T-helper 17 cell (primary cell): ENCODE measurements at places on chromosomes 7 and 10.

DNA sequence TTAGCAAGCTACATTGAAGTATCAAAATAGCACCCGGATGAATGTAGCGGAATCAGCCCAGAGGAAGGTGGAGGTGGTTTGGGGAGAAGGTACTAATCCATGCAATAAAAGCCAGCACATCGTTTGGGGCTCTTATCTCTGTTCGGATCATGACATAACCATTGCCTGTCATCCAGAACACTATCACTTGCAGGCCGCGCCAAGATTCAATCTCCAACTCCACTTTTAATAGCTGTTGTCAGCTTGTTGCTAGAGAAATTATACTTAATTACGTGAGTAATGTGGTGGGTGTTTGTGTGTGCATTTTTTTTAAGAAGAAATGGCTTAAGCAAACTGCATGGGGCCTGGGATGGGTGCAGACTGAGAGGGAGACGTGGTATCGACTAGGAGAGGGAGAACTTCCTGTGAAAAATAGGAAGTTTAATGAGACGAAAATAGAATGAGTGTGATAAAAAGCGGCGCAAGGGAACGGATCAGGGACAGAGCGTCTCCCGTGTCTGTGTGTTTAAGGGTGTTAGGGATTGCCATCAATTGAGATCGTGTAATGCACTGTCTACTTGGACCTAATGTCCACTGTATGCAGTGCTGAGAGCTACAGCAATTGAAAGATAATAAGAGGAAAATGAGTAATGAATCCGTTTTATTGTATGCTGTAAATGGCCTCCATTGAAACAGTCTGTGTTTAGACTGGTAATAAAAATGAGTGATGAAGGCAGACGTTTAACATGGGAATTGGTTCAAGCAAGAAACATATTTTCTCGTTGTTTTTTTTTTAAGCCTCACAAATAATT, 27.6 kb upstream of the SFMBT2 start:
- H3K4me1 ChIP-seq, result peaks cover 3% of the 10 kb centered on the region
- no peak overlapping the region for H3K4me3 ChIP-seq
- no peaks in the 10 kb centered on the region for H3K36me3 ChIP-seq
- no peak overlapping the region for H3K27ac ChIP-seq
- H3K27me3 ChIP-seq, result peaks cover 22% of the 10 kb centered on the region

GRCh38 chr10:89653410-89653869, 8.4 kb upstream of the PANK1 start:
- no peak overlapping the region for H3K4me3 ChIP-seq
- H3K27ac ChIP-seq, result no peak overlapping the region
- peaks cover 15% of the 10 kb centered on the region for H3K27me3 ChIP-seq
- H3K36me3 ChIP-seq, result no peaks in the 10 kb centered on the region
- H3K4me1 ChIP-seq, result peaks cover 3% of the 10 kb centered on the region
- DNase-seq, result no peak

DNA sequence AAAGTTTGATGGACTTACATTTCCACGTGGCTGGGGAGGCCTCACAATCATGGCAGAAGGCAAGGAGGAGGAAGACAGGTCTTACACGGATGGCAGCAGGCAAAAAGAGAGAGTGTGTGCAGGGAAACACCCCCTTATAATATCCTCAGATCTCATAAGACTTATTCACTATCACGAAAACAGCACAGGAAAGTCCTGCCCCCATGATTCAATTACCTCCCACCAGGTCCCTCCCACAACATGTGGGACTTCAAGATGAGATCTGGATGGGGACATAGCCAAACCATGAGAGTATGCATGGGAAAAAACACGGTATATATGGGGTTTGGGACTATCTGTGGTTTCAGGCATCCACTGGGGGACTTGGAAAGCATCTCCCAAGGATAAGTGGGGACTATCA, 78.0 kb downstream of the PLXNA4 start:
- no peak overlapping the region for H3K27ac ChIP-seq
- DNase-seq, result no peak
- H3K4me3 ChIP-seq, result no peak overlapping the region
- no peaks in the 10 kb centered on the region for H3K36me3 ChIP-seq
- peaks cover 8% of the 10 kb centered on the region for H3K4me1 ChIP-seq
- H3K27me3 ChIP-seq, result no peaks in the 10 kb centered on the region

DNA sequence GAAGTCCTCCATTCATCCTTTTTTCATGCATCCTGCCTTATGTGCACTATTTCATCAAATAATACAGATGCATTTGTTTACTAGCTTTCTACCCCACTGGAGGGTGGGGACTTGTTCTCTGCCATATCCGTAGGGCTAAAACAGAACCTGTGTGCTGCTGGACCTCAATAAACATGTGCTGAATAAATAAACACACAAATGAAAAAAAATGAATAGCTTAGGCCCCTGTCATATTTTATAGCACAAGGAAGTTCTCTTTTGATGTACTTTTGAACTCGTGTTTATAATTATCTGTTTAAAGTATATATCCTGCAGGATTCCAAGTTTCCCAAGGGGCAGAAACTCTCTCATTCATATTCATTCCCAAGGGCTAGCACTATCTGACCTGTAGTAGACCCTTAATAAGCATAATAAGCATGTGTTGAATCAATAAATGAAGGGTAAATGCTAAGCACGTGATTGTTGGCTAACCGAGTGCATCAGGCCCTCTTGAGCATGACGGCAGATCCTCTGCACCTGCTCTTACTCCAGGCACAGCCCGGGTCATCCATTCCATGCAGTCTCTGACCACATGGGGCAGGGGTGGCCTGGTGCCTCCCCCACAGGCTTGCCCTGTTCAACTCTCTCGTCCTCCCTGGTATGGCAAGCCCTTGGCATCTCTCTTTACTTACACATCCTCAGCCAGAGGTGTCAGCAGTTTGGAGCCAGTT, 474.1 kb upstream of the ZMIZ1 start:
- DNase-seq, result no peak
- peaks cover 20% of the 10 kb centered on the region for H3K27me3 ChIP-seq
- no peak overlapping the region for H3K4me3 ChIP-seq
- peaks cover 2% of the 10 kb centered on the region for H3K4me1 ChIP-seq
- no peak overlapping the region for H3K27ac ChIP-seq

GRCh38 chr7:72326365-72326764, 85.8 kb downstream of the CALN1 start:
- H3K4me3 ChIP-seq, result no peak overlapping the region
- DNase-seq, result no peak
- no peaks in the 10 kb centered on the region for H3K4me1 ChIP-seq
- H3K27ac ChIP-seq, result no peak overlapping the region

GRCh38 chr7:33107136-33108066, 1.8 kb downstream of the RP9 start:
- peak overlapping the region; percentile 66 for H3K27ac ChIP-seq
- peaks cover 33% of the 10 kb centered on the region for H3K4me1 ChIP-seq

DNA sequence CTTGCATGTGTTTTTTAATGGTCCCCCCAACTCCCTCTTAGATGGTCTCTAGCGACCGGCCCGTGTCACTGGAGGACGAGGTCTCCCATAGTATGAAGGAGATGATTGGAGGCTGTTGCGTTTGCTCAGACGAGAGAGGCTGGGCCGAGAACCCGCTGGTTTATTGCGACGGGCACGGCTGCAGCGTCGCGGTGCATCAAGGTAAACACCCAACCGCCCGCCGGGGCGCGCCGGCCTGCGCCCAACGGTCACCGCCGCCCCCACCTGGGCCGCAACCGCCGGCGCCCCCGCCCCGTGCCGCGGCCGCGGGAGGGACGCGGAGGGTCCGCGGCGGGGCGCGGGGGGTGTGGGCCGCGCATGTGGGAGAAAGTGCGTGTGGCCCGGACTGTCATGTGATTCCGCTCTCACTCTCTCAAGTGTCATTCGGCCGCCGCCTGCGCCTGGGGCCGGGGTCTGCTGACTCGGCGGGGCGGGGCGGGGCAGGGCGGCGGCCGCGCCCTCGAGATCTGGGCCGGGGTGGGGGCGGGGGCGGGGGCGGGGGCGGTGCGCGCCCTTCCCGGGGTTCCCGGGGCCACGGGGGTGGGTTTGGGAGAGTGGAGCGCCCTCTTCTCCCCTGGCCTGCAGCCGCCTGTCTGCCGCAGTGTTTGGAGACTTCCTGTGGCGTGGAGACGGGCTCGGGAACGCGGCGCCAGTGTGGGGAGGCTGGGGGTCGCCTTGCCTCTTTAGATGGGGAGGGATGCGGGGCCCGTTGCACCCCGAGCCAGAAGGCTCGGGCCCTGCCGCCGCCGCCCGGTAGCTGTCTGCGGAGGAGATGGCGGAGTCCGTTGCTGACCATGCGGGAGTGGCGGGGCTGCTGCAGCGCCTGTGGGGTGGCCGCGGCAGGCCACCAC, 817 bp downstream of the MLLT10 start:
- H3K27me3 ChIP-seq, result no peaks in the 10 kb centered on the region
- H3K27ac ChIP-seq, result peak overlapping the region; percentile 86
- H3K4me1 ChIP-seq, result peaks cover 18% of the 10 kb centered on the region

DNA sequence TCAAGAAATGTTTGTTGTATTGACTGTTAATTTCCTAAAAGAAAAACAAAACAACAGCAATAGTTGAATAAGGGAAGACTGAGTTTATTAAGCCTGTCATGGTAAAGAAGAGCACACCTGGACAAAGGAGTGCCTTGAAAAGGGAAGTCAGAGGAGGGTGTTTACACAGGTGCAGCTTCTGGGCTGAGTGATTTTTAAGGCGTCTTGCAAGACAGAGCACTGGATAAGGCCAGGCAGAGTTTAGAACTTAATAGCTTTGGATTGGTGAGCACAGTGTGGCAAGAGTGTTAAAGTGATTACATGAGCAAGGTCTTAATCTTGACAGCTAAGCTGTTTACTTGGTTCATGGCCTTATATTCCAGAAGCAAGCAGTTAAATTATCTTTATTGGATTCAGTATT, 423.2 kb downstream of the CNTNAP2 start:
- H3K4me1 ChIP-seq, result no peaks in the 10 kb centered on the region
- no peaks in the 10 kb centered on the region for H3K36me3 ChIP-seq
- DNase-seq, result no peak
- no peaks in the 10 kb centered on the region for H3K27me3 ChIP-seq
- no peak overlapping the region for H3K4me3 ChIP-seq

GRCh38 chr10:97023401-97024167, 162.2 kb downstream of the SLIT1 start:
- H3K27ac ChIP-seq, result no peak overlapping the region
- no peaks in the 10 kb centered on the region for H3K4me1 ChIP-seq
- H3K27me3 ChIP-seq, result peaks cover 11% of the 10 kb centered on the region
- H3K36me3 ChIP-seq, result no peaks in the 10 kb centered on the region

- H3K27me3 ChIP-seq, result no peaks in the 10 kb centered on the region
- H3K36me3 ChIP-seq, result no peaks in the 10 kb centered on the region
- H3K27ac ChIP-seq, result no peak overlapping the region
Measured at GRCh38 chr7:145644426-145645134, 472.0 kb upstream of the CNTNAP2 start.

DNA sequence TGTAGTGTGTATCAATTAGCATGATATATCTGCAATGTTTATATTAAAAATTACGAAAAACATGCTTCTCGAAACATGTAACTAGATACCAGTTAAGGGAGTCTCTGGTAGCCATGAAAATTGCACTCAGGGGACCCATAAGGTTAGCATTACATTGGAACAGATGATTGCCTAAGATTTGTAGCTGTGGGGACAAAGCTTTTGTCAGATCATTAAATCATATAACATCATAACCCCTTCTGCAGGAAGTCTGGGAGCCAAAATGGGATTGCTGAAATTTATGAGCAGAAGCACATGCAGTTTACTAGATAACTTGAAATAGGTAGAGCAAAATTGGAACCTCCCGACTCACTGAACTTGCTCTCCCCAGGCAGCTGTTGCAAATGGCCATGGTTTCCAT, 235.0 kb upstream of the IGFBP3 start:
- H3K4me1 ChIP-seq, result no peaks in the 10 kb centered on the region
- H3K36me3 ChIP-seq, result no peaks in the 10 kb centered on the region
- DNase-seq, result no peak
- H3K27me3 ChIP-seq, result no peaks in the 10 kb centered on the region
- no peak overlapping the region for H3K27ac ChIP-seq

- no peaks in the 10 kb centered on the region for H3K36me3 ChIP-seq
- H3K4me1 ChIP-seq, result no peaks in the 10 kb centered on the region
- H3K27ac ChIP-seq, result no peak overlapping the region
Measured at GRCh38 chr7:84363741-84364140, 169.2 kb upstream of the SEMA3A start.
